ENCODE measurements at places on chromosomes 2 and 18.

DNA sequence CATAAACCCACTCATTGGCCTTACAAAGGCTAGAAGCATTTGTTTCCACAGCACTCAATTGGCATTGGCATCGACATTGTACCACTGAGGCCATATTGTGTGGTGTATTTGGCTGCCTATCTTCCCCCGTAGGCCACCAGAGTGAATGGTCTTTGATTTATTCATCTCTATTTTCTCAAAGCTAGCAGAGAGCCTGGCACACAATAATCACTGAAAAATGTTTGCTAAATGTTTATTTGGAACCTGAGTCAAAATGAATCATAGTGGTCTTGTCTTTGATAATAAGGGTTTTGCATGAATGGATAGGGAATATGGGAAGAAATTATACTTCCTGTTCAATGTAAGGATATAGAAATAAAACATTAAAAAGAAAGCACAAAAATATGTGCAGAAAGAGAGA lies 107.3 kb upstream of the SLC8A1 start:
- DNase-seq, result no peak

GRCh38 chr2:49616800-49617199 lies 462.5 kb upstream of the FSHR start:
- DNase-seq, result no peak

DNA sequence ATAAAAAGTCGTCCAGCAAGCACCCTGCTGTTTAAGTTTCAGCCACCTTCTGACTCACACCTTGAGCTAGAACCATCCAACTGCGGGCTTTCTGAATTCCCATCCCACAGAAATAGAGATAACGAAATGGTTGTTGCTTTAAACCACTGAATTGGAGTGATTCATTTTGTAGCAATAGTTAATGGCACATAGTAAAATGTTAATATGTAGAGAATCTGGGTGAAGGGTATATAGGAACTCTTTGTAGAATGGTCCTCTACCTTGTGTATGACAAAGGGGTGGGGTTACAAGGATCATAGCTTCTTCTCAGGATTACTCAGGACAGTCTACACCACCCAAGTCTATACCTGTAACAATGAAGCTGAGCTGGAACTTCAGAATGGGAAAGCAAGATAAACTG lies 2.4 kb upstream of the MAPRE3 start:
- DNase-seq, result no peak

DNA sequence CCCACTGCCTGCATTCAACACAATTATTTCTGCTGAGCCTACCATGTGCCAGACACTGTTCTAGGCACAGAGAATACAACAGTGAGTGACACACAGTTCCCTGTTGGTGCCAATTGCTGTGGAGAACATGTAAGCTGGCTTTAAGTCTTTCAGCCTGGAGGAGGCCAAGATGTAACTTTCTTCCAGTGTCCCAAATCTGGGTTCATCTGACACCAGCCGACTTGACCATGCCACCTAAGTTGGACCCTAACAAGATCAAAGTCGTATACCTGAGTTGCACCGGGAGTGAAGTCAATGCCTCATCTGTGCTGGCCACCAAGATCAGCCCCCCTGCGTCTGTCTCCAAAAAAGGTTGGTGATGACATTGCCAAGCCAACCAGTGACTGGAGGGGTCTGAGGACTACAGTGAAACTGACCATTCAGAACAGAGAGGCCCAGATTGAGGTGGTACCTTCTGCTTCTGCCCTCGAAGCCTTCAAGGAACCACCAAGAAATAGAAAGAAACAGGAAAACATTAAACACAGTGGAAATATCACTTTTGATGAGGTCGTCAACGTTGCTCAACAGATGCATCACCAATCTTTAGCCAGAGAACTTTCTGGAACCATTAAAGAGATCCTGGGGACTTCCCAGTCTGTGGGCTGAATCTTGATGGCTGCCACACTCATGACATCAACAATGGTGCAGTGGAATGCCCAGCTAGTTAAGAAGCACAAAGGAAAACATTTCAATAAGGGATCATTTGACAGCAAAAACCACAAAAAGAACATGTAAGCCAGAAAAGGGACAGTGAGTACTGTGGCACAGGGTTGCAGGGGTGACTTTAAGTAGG lies 6.3 kb downstream of the TRABD2A start:
- DNase-seq, result no peak

Data from stimulated activated CD8-positive, alpha-beta memory T cell treated with anti-CD3 and anti-CD28 coated beads, Interleukin-15, amount 100 ng/mL, for 24 hours (primary cell).